CD4-positive, alpha-beta T cell treated with Interleukin-10 for 1 hour (primary cell): ENCODE measurements at places on chromosomes 4 and X.

DNA sequence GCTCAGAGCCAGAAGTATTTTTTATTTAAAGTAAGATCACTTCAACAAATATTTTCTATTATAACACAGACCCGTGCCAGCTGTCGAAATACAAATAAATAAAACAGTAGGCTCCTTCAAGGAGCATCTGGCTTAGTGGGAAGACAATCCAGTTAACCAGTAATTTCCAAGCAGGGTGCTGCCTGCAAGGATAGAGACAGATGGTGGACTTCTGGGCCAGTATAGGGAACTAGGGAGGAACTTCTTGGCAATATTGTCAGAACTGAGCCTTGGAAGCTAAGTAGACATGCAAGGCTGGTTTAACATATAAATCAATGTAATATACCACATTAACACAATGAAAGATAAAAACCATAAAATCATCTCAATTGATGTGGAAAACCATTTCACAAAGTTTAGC is 17.0 kb upstream of the MTMR1 start:
- DNase-seq = no peak

DNA sequence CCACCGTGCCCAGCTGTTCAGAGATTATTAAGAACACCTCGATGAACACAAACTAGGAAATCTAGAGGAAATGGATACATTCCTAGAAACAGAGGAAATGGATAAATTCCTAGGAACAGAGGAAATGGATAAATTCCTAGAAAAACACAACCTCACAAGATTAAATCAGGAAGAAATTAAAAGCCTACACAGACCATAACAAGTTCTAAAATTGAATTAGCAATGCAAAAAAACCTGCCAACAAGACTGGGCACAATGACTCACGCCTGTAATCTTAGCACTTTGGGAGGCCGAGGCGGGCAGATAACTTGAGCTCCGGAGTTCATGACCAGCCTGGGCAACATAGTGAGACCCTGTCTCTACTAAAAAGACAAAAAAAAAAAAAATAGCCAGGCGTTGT is 13.1 kb upstream of the IDS start:
- no peak for DNase-seq

DNA sequence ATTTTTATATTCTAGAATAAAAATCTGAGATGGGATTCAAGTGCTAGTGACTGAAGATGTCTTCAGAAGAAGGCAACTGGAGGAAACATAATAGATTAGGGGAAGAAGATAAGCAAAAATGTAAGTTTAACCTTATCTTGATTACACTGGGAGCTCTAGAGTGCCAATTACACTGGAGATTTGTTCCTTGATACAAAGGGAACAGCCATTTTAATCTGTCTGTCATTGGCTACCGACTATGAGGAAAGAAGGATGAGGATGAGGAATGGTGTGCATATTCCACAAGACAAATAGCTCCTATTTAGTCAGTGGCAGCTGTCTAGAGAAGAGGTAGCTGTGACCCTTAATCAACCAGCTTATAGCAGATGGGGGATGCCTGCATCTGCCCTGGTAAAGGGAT is 1034.5 kb upstream of the IGFBP7 start:
- DNase-seq = no peak

GRCh38 chr4:184851886-184852285 is 26.1 kb upstream of the ACSL1 start:
- DNase-seq = no peak

GRCh38 chrX:85017721-85018120 is 14.0 kb downstream of the APOOL start:
- DNase-seq = no peak

DNA sequence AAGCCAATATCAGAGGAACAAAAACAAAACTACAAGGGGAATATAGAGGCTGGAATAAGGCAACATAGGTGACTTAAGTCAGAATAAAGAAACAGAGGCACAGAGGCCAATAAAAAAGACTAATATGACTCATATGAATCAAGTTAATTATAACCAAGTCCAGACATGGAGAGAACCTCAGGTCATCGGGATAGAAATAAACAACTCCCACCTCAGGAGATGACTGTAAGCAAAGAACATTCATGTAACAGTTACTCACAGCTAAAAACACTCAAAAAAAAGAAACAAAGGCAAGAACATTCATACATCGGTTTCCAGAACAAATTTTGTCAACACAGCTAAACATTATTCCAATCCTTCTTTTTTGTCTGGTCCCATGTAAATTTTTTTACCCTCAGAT is 60.3 kb upstream of the RXFP1 start:
- DNase-seq = no peak

- no peak for DNase-seq
These were observed 228.8 kb downstream of the EVC2 start for GRCh38 chr4:5479518-5480060.

DNA sequence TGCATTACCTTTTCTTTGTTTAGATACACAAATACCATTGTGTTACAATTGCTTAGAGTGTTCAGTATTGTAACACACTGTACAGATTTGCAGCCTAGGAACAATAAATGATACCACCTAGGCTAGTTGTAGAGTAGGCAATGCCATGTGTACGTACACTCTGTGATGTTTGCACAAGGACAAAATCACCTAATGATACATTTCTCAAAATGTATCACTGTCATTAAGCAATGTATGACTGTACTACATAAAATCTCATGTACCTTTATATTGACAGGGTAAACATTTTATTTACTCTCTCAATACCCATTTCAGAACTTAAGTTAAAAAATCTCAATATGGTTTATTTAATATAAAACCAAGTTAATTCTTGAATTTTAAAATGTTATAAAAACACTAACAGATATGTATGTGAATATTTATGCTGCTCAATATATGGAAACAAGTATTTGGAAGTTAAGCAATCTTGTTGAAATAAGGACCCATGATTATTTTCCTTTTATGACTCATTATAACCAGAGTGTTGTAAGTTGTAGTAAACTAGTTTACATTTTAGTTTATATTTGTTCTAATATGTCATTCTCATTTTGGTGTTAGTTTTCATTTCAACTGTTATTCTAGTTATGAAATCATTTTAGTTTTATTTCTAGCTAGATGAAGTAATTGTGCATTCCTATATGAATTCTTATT is 409.2 kb downstream of the TLL1 start:
- DNase-seq = no peak

DNA sequence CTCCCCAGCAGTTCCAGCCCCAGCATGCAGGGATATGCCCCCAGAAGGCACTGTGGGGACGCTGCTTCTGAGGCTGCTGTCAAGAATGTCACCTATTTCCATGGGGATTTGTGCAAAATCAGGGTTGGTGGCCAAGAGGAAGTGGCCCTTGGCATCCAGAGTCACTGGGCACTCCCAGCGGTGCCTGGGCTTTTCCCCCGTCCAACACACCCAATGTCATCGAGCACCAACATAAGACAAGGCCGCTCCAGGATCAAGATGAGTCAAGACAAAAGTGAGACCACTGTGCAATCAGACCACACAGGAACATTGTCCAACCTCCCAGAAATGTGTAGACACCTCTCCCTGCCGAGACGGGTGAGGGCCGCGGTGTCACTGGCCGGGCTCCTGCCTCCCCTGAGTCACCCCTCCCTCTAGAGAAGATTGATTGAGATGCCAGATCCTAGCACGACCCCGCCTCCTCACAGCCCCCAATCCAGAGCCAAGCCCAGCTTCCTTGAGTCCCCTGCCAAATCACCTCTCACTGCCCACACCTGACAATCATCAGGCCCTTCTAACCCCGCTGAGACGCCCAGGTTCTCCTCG is 194.3 kb downstream of the AFAP1 start:
- no peak for DNase-seq

DNA sequence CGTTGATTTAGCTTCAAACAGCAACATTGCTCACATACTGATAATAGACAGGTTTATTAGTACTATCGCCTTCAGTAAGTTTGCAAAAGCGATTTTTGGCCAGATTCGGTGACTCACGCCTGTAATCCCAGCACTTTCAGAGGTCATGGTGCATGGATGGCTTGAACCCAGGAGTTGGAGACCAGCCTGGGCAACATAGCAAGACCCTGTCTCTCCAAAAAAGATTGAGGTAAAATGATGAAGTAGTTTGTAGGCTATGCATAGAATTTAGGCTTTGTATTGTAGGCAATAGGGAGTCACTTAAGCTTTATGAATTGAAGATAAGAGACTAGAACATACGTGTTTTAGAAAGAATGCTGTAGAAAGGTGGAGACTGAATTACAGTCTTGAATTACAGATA is 1.1 kb upstream of the GNPDA2 start:
- DNase-seq = no peak

GRCh38 chr4:143411527-143412419 is 75.1 kb downstream of the GAB1 start:
- DNase-seq = no peak

- no peak for DNase-seq
These were observed 6.4 kb downstream of the ELK1 start for GRCh38 chrX:47643926-47644325.

- no peak for DNase-seq
These were observed 17.8 kb upstream of the GABRQ start for GRCh38 chrX:152619897-152620296.

- no peak for DNase-seq
These were observed 203.1 kb downstream of the TEX13C start for GRCh38 chrX:125522752-125523151.

- DNase-seq = no peak
These were observed 39.9 kb downstream of the CCNG2 start for GRCh38 chr4:77196866-77197265.

DNA sequence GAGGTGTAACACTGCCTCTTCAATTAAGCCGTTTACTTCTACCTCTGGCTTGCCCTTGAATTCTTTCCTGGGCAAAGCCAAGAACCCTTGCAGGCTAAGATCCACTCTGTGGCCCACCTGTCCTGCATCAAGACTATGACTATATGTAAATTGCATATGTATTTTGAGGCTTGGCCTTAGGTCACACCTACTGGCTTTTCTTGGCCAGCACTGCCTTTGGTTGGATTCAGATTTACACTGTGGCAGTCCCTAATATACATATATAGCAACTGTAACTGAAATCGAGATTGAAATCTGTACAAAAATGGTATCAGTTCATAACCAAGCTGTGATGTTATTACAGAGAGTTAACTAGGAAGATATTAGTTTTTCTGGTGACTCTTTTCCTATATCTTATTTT is 151.5 kb downstream of the CFAP47 start:
- no peak for DNase-seq

GRCh38 chr4:155548173-155548572 is 118.5 kb upstream of the GUCY1A1 start:
- no peak for DNase-seq

- DNase-seq = no peak
These were observed 733.7 kb upstream of the PABPC4L start for GRCh38 chr4:134935320-134935719.

- DNase-seq = no peak
These were observed 72.1 kb downstream of the GPR82 start for GRCh38 chrX:41796046-41796445.

- DNase-seq = no peak
These were observed 12.4 kb downstream of the FSTL5 start for GRCh38 chr4:162151386-162151785.

DNA sequence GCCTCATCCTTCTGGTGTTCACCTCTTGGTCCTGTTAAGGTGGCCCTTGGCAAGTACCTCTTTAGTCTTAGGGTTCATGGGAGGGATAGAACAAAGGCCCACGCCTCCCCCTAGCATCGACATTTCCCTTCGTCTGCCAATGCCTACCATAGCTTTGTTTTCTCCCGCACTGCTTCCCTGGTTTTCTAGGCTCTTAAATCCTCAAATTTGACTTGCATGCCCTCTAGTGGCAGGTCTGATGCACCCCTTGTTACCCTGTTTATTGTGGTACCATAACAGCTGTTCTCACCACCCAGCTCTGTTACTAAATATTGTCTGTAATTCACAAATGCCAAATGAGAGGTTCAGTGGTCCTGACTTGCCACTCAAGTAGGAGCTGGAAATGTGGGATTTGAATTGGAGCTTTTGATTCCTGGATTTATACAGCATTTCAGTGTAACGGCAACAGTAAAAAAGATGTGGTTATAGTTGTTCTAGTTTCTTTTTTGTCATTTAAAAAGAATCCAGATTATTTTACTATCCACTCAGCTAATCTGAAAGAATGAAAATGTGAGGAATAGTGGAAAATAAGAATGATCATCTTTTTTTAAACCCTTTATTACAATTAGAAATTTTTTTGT is 100.1 kb downstream of the REPS2 start:
- peak; percentile 35 for DNase-seq

DNA sequence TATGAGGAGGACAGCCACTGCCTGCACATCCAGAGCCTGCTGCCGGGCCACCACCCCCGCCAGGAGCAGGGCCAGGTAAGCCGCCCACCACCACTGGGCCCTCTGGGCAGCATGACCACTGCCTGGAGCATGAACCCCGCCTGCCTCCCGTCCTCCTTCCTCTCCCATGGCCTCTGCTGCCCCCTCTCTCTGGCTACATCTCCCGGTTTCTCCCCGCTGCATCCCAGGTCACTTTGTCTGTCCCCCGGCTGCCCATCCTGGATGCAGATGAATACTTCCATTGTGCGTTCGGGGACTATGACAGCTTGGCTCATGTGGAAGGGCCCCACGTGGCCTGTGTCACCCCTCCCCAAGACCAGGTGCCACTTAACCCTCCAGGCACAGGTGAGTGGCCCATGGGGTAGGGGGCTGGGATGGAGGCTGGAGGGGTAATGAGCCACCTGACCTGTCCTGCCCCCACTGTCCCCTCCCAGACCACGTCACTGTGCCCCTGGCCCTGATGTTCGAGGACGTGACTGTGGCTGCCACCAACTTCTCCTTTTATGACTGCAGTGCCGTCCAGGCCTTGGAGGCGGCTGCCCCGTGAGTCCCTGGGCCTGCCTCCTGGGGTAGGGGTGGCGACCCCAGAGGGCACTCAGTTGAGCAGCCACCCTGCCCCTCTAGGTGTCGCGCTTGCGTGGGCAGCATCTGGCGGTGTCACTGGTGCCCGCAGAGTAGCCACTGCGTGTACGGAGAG is 6.0 kb downstream of the PLXNB3 start:
- no peak for DNase-seq

GRCh38 chr4:83771113-83771705 is 235.3 kb downstream of the GPAT3 start:
- DNase-seq = no peak

DNA sequence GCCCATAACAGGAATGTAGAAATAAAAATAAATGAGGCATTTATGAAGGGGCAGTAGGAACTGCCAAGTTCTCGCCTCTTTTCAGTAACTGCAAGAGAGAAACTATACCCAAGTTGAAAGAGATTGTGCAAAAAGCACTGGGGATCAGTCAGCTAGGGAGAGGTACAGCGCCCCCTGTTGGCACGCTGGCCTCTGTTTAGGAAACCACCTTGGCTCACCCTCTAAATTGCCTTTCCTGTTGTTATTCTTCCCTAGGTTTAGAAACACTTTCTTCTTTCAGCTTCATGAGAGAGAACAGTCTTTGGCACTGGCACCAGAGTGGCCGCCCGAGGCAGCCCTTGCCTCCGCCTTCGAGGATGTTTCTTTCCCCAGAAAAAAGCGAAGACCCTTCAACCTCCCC is 348.5 kb downstream of the MID1IP1 start:
- DNase-seq = peak; percentile 46

DNA sequence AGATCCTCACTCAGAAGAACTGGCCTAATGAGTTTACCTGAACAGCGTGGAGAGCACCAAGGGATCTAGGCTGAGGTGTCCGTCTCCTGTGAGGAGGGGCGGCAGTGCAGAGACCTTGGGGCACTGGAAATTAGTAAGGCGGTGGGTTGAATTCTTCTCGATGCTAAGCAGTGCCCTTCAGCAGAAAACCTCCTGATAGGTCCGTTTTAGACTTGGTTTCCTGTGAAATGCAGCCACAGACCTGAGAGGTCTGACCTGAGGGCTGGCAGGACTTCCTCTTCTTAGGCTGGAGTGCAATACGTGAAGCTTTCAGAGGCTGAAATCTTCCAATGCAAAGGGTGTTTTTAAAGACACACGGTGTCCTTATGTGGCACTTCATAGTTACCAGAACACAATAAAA is at the start of gene CLNK:
Gene CLNK (minus strand): TSS at position 138 of the 400 bp plus-strand sequence. CDS start 16,899 bp downstream, outside the sequence.
- no peak for DNase-seq
